ENCODE measurements at places on chromosomes 12 and 14. TPM values are rescaled to one million over a fixed set of nuclear protein-coding genes. Genes with fewer than 3 reads are reported as not detected.

Gene TBX3
- total RNA-seq = 3.0 TPM

GRCh38 chr12:41045509-41045908 lies 142.6 kb upstream of the PDZRN4 start:
- H3K4me1 ChIP-seq = no peaks in the 10 kb centered on the region
- no peak overlapping the region for H3K27ac ChIP-seq
- peaks cover 2% of the 10 kb centered on the region for H3K27me3 ChIP-seq
- DNase-seq = no peak

GRCh38 chr12:14635776-14636175 lies 60.6 kb downstream of the GUCY2C start:
- no peak for DNase-seq
- no peak overlapping the region for H3K4me3 ChIP-seq
- H3K27ac ChIP-seq = no peak overlapping the region
- H3K36me3 ChIP-seq = peaks cover 6% of the 10 kb centered on the region
- H3K4me1 ChIP-seq = no peaks in the 10 kb centered on the region

Gene ANKRD13A
- 139 TPM for total RNA-seq

- no peak overlapping the region for H3K27ac ChIP-seq
- no peaks in the 10 kb centered on the region for H3K27me3 ChIP-seq
- no peaks in the 10 kb centered on the region for H3K36me3 ChIP-seq
- no peaks in the 10 kb centered on the region for H3K4me1 ChIP-seq
Measured at GRCh38 chr12:12482150-12482761, 80.4 kb downstream of the DUSP16 start.

- DNase-seq = peak; percentile 52
- peak overlapping the region; percentile 84 for H3K27ac ChIP-seq
- peaks cover 15% of the 10 kb centered on the region for H3K4me1 ChIP-seq
Measured at GRCh38 chr14:69152181-69152901, 578 bp downstream of the DCAF5 start.

Gene ADAM20
- 1.3 TPM for total RNA-seq

Gene SIX6
- total RNA-seq = not detected

Gene DHH
- 1.2 TPM for total RNA-seq

- H3K27me3 ChIP-seq = no peaks in the 10 kb centered on the region
- no peak overlapping the region for H3K27ac ChIP-seq
- no peaks in the 10 kb centered on the region for H3K4me1 ChIP-seq
- H3K36me3 ChIP-seq = no peaks in the 10 kb centered on the region
- H3K4me3 ChIP-seq = no peak overlapping the region
- no peak for DNase-seq
Measured at GRCh38 chr12:72300728-72301127, 28.6 kb downstream of the TRHDE start.

- H3K4me1 ChIP-seq = peaks cover 14% of the 10 kb centered on the region
- no peak overlapping the region for H3K27ac ChIP-seq
- peaks cover 17% of the 10 kb centered on the region for H3K36me3 ChIP-seq
- DNase-seq = no peak
- no peak overlapping the region for H3K4me3 ChIP-seq
Measured at GRCh38 chr14:85618978-85619377, 89.0 kb downstream of the FLRT2 start.

GRCh38 chr14:54985156-54985555 lies 41.7 kb downstream of the WDHD1 start:
- no peak overlapping the region for H3K4me3 ChIP-seq
- no peaks in the 10 kb centered on the region for H3K4me1 ChIP-seq

DNA sequence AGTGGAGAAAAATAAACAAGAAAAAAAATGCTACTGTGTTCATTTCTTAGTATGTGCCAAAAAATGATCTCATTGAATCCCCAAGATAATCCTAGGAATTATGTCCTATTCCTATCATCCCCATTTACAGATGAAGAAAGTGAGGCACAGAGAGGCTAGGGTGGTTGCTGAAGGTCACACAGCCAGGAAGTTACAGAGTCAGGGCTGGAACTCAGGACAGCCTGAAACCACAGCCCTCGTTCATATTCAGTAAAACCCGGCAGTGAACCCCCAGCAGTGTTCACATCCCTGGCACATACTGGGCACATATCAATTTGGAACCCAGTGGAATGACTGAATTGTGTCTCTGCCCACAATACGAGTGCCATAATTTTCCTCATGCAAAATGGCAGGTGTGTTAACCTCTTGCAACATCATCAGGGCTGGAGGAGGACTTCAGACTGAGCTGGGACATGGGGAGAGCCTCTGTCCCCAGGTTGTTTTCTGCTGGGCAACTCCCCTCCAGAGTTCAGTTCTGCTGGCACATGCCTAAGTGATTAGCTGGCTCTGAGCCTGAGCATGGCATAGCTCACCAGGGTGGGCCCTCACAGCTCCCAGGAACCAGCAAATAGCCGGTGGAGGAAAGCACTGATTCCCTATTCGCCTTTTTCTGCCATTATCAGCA lies 2.0 kb upstream of the PPP1CC start:
- no peak for DNase-seq
- peaks cover 13% of the 10 kb centered on the region for H3K27me3 ChIP-seq
- H3K27ac ChIP-seq = no peak overlapping the region
- H3K36me3 ChIP-seq = peaks cover 6% of the 10 kb centered on the region

GRCh38 chr12:119229837-119230236 lies 51.1 kb downstream of the HSPB8 start:
- peak; percentile 82 for DNase-seq
- peaks cover 3% of the 10 kb centered on the region for H3K27me3 ChIP-seq
- no peak overlapping the region for H3K27ac ChIP-seq
- H3K4me1 ChIP-seq = peaks cover 8% of the 10 kb centered on the region
- H3K4me3 ChIP-seq = peak overlapping the region; percentile 47

Gene PEX5
- 71.0 TPM for total RNA-seq

Gene SLC10A1
- total RNA-seq = not detected

Gene VWF
- total RNA-seq = 0.37 TPM

GRCh38 chr12:31724557-31724956 lies 4.3 kb downstream of the AMN1 start:
- peaks cover 8% of the 10 kb centered on the region for H3K27me3 ChIP-seq
- no peak for DNase-seq
- H3K36me3 ChIP-seq = peaks cover 8% of the 10 kb centered on the region
- no peak overlapping the region for H3K4me3 ChIP-seq
- no peak overlapping the region for H3K27ac ChIP-seq

- H3K36me3 ChIP-seq = no peaks in the 10 kb centered on the region
- peaks cover 17% of the 10 kb centered on the region for H3K4me1 ChIP-seq
- H3K27me3 ChIP-seq = peaks cover 3% of the 10 kb centered on the region
Measured at GRCh38 chr14:68977718-68978171, 1.4 kb downstream of the ACTN1 start.

DNA sequence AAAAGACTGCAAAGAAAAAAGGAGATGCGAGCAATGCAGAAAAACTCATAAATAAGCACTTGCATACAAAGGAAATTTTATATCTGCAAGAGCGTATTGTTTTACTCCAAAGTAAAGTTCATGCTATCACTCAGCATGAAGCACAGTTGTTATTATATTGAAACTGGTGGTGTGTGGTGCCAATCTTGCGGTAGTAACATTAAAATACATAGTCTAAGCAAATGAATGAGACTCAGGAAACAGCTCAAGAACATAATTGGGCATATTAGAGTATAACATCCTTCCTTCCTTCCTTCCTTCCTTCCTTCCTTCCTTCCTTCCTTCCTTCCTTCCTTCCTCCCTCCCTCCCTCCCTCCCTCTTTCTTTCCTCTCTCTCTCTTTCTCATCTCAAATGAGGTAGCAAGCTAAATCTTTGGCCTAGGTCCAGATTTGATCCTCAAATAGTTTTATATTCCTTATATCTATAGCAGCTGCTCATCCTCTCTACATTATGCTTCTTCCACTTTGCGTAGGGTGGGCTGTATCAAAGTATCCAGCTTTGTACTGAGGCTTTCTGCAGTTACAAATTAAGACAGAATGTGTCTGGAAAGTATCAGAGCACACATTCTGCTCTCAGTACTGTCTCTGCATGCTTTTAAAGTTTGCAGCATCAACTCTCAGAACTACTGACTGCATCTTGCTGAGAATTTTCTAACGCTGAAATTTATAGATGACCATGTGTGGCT lies 718.3 kb downstream of the RERGL start:
- H3K4me1 ChIP-seq = peaks cover 11% of the 10 kb centered on the region
- no peak overlapping the region for H3K27ac ChIP-seq
- peaks cover 2% of the 10 kb centered on the region for H3K27me3 ChIP-seq
- H3K36me3 ChIP-seq = no peaks in the 10 kb centered on the region
- H3K4me3 ChIP-seq = no peak overlapping the region

GRCh38 chr12:106226884-106227640 lies 20.8 kb downstream of the CKAP4 start:
- no peak overlapping the region for H3K4me3 ChIP-seq
- no peak for DNase-seq
- no peak overlapping the region for H3K27ac ChIP-seq
- H3K36me3 ChIP-seq = peaks cover 4% of the 10 kb centered on the region
- no peaks in the 10 kb centered on the region for H3K4me1 ChIP-seq

DNA sequence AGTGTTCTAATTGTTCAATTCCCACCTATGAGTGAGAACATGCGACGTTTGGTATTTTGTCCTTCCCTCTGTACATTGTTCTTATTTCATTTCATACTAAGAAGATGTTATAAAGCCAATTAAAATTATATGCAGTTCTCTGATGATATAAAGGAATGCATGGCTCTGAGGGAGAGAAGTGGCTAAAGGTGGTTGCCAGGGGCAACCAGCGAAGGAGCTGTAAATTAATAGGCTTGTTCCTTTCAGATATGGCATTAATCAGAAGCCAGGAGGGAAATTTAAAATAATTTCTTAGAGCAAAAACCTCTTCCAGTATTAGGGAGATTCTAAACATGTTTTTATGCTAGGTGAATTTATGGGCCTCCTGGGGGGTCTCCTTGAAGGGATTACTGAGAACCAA lies 227.8 kb downstream of the TMEM117 start:
- no peak overlapping the region for H3K4me3 ChIP-seq
- H3K36me3 ChIP-seq = no peaks in the 10 kb centered on the region
- H3K27me3 ChIP-seq = no peaks in the 10 kb centered on the region
- H3K4me1 ChIP-seq = no peaks in the 10 kb centered on the region

DNA sequence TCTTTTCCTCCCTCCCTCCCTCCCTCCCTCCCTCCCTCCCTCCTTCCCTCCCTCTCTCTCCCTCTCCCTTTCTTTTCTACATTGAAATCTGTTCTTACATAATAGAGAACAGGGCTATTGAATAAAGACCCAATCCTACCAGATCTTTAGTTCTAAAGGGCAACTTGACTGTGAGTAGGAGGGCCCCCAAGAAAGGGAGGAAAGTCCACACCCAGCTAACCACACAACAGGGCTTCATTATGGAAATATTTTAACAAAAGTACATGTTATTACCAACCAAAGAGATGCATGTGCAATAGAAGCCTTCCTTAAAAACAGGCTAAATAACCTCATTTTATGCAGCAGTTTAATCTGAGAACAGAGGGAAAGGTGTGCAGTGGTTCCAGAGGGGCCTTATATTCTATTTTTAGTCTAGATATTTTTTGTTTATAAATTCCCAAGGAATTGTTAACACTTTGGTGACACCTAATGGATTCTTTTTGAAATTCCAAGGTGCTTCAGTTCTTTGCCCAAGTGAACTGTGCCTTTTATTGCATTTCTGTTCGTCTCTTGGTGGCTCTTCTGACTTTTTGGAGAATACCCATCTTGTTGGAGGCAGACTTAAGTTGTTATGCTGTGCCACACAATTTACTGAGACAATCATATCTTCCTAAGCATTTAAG lies 63.0 kb downstream of the GNS start:
- H3K4me1 ChIP-seq = peaks cover 26% of the 10 kb centered on the region
- H3K4me3 ChIP-seq = no peak overlapping the region
- H3K27ac ChIP-seq = no peak overlapping the region
- DNase-seq = no peak

Gene ZNF891
- 9.2 TPM for total RNA-seq

- no peak overlapping the region for H3K27ac ChIP-seq
- peaks cover 3% of the 10 kb centered on the region for H3K36me3 ChIP-seq
- DNase-seq = no peak
- H3K4me3 ChIP-seq = no peak overlapping the region
Measured at GRCh38 chr14:92920001-92920400, 2.9 kb upstream of the CHGA start.

Gene CELA1
- total RNA-seq = not detected

Gene ENDOU
- not detected for total RNA-seq

- no peaks in the 10 kb centered on the region for H3K36me3 ChIP-seq
- H3K27me3 ChIP-seq = no peaks in the 10 kb centered on the region
- no peaks in the 10 kb centered on the region for H3K4me1 ChIP-seq
- H3K4me3 ChIP-seq = no peak overlapping the region
Measured at GRCh38 chr14:96455588-96455987, 46.6 kb upstream of the PAPOLA start.

DNA sequence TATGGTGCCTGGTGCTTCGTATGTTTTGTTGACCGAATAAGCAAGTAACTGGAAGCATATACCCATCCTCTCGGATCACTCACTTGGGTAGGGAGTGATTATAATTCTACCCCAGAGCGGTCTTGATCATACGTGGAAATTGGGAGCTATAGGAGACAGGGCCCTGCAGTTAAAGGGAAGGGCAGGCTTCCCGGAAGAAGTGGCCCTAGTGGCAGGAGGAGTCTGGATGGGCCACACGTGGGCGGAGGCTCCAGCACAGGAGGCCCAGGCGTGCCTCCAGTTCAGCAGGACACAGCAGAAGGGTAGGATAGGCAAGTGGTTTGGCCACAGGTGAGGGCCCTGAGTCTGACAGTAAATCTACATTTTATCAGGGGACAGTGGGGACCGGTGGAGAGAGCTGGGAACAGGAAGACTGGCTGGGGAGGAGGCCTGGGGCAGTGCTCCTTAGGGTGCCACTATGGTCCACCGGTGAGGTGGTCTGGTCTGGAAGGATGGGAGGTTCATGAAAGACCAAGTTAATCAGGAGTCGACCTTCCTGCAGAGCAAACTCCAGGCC lies 23.5 kb upstream of the YY1 start:
- no peaks in the 10 kb centered on the region for H3K36me3 ChIP-seq
- peak overlapping the region; percentile 64 for H3K27ac ChIP-seq

- H3K27ac ChIP-seq = no peak overlapping the region
- H3K4me1 ChIP-seq = no peaks in the 10 kb centered on the region
- DNase-seq = no peak
- peaks cover 2% of the 10 kb centered on the region for H3K27me3 ChIP-seq
Measured at GRCh38 chr12:42968426-42968825, 378.9 kb upstream of the PRICKLE1 start.

Gene C1QL4
- total RNA-seq = 4.8 TPM

DNA sequence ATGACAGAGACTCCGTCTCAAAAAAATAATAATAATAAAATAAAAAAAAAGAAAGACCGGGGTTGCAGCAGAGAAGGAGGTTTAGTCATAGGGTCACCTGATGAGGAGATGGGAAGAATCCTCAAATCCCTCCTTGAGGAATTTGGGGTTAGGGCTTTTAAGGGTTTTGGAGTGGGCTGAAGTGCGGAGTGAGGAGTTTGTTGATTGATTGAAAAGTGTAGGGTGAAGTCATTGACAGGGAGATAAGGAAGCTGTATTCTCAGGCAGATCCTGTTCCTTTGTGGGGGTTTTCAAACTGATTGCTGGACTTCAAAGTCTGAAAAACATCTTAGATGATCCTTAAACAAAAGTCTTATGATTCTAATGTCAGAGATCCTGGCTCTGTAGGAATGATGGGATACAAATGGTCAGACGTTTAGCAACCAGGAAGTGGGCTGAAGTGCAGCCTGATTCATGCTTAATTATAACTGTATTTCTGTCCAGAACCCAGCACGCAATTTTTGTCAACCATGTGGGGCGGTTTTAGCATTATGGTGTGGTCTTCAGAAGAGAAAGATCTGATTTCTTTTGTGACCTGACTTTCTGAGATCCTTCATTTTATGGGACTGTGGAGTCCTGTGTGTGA lies 16.0 kb downstream of the FNTB start:
- DNase-seq = no peak
- H3K4me3 ChIP-seq = no peak overlapping the region
- no peaks in the 10 kb centered on the region for H3K36me3 ChIP-seq
- H3K4me1 ChIP-seq = peaks cover 14% of the 10 kb centered on the region

Gene TDP1
- 30.3 TPM for total RNA-seq

GRCh38 chr12:130934753-130935152 lies 19.0 kb upstream of the ADGRD1 start:
- H3K4me1 ChIP-seq = no peaks in the 10 kb centered on the region
- no peak for DNase-seq
- H3K27me3 ChIP-seq = no peaks in the 10 kb centered on the region
- H3K4me3 ChIP-seq = no peak overlapping the region
- peaks cover 21% of the 10 kb centered on the region for H3K36me3 ChIP-seq
- H3K27ac ChIP-seq = no peak overlapping the region
